ENCODE measurements at places on chromosomes 11 and 22.

DNA sequence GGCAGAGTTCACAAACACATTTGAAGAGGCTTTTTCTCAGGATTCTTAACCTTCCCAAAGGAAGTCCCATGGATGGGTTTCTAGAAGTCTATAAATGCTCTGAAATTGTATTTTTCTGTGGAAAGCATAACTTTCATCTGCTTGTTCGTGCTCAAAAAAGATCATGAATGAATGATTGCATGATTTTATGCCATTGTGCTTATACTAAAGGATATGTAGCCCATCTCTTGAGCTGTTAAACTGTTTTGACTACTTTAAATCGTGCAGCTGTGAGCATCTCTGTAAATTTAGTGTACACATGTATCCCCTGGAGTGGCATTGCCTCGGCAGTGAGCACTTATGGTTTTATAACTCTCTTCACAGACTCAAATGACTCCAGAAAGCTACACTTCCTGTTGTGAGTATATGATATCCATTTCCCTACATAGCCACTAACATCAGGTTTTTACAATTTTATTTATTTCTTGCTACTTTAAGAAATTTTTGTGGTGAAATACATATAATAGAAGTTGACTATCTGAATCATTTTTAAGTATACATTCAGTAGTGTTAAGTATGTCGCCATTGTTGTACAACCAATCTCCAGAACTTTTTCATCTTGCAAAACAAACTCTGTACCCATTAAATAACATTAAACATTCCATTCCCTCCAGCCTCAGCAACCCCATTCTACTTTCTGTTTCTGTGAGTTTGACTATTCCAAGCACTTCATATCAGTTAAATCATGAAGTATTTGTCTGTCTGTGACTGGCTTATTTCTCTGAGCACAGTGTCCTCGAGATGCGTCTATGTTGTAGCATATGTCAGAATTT is 8.0 kb downstream of the NEAT1 start:
- no peak for DNase-seq

DNA sequence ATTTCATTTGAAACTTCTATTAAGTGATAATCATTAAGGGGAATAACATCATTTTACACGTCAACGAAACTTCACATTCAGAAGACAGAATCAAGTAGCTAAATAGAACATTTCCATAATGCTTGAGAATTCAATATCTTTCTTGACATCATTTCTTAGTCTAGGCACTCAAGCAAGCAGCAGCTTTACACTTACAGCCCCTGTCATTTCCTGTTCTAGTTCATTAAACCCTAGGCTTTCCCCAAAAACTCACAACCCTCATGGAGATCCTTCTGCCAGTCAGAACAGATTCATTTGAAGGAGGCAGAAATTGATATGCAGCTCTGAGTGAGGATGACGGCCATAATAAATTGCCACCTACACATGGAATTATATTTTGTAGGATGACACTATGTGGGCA is 5.3 kb upstream of the HORMAD2 start:
- DNase-seq = no peak

- no peak for DNase-seq
Observed at GRCh38 chr11:78156127-78156844, 16.9 kb upstream of the ALG8 start.

DNA sequence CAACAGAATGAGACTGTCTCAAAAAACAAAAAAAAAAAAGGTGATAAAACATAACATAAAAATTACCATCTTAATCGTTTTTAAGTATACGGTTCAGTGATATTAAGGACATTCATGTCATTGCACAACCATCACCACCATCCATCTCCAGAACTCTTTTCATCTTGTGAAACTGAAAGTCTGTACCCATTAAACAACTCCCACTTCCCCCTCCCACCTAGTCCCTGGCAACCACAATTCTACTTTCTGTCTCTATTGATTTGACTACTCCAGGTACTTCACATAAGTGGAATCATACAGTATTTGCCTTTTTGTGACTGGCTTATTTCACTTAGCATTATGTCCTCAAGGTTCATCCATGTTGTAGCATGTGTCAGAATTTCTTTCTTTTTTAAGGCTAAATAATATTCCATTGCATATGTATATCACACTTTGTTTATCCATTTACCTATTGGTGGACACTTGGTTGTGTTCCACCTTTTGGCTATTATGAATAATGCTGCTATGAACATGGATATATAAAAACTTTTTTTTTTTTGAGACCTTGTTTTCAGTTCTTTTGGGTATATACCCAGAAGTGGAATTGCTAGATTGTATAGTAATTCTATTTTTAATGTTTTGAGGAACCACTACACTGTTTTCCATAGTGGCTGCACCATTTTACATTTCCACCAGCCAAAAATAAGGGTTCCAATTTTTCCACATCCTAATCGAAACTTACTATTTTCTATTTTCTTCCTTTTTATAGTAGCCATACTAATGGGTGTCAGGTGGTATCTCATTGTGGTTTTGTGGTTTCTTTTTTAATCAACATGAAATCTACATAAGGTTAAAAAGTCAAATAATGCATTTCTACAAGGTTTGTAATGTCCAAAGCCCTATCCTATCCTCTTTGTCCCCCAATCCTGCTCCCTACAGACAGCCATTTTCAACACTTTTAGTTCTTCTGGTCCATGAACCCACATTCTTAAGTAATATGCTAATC is 23.4 kb upstream of the PIK3C2A start:
- no peak for DNase-seq

- no peak for DNase-seq
Observed at GRCh38 chr11:27471589-27472397, 797 bp downstream of the LGR4 start.

DNA sequence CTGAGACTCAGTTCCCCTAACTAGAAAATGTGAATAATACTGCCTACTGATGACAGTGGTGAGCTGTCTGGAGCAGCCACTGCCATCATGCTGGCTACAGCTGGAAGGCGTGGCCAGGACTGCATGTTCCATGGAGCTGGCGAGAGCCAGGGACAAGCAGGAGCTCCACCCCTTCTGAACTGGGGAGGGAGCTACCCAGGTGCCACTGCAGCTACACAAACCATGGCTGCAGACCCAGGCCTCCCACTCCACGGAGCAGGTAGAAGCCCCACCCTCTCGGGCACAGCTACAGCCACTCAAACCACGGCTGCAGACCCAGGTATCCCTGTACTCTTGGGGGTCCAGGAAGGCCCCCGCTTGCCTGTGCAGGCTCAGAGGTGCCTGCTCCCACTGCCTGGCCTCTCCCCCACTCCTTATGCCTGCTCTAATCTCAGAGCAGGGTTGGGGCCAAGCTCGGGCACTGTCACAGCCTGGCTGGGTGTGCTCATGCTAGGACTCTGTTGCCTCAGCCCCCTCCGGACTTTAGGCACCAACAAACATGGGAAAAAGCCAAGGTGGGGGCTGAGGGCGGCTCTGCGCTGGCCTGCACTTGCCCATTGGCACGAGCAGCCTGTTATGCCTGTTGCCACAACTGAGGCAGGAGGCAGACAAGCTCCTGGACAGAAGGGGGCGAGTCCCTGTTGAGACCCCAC is 51.7 kb downstream of the RAB30 start:
- DNase-seq = no peak
